ENCODE measurements at places on chromosomes 5 and 9.
A peak's percentile ranks its signal among the peaks of the same experiment; 100 is the strongest.

GRCh38 chr9:5493679-5494511, 16.4 kb upstream of the PDCD1LG2 start:
- peak; percentile 50 for DNase-seq

DNA sequence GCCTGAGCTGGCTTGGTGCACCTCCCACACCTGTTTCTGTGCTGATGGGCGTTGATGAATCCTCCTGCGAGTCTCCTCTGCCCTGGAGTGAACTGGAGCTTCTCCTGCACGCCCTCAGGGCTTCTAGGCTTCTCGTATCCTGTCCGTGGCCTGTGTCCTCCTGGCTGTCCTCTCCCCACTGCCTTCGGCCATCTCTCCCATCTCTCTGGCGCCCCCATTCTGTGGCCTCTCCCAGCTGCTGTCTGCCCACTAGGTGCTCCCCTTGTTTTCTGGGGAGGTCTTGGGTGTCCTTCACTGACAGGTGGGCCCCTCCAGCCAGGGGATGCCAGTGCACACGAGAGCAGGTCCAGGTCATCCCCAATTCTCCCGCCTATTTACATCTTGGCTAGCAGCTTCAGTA, 28.8 kb downstream of the AHRR start:
- DNase-seq: no peak

DNA sequence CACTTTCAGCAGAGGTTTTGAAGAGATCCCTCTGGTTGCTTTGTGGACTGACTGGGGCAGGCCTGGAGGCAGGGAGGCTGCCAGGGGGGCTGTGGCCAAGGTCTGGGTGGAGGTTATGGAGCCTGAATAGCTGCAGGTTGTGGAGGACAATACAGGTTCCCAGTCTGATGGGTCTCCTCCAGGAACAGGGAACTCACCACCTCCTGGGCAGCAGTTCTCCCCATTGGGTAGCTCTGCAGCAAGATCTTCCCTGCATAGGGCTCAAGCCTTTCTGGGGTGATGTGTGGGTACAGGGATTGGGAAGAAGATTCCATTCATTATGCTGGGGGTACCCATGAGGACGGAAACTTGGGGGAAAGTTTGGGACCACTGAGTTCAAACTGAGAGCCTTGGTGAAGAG, 6.8 kb downstream of the AQP3 start:
- no peak for DNase-seq

DNA sequence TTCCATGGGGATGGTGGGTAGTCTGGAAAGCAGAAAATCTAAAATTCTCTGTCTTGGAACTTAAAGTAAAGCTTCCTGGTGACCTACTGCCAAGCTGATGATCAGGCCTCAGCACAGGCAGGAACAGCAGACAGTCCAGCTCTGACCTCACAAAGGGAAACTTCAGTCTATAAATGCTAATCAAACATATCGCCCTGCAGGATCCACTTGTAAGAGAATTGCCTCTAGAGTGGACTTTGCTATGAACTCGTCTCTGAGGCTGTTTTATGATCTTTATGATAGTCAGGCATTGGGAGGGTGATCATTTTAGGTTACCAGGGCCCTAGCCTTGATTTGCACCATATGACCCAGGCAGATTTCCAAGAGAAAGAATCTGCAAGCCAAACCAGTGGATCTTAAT, 67.6 kb upstream of the SELENOP start:
- no peak for DNase-seq

- DNase-seq: no peak
Measured at GRCh38 chr5:135094339-135095051, 60.5 kb upstream of the PITX1 start.

GRCh38 chr5:83313436-83313835, 158.1 kb upstream of the VCAN start:
- DNase-seq: no peak
